NCI-H1417 treated with DMSO at 0.1 percent for 48 hours (cell line): ENCODE measurements at places on chromosomes 13 and 19.

- no peak for DNase-seq
Observed at GRCh38 chr13:48741377-48741776, 87.6 kb downstream of the CYSLTR2 start.

DNA sequence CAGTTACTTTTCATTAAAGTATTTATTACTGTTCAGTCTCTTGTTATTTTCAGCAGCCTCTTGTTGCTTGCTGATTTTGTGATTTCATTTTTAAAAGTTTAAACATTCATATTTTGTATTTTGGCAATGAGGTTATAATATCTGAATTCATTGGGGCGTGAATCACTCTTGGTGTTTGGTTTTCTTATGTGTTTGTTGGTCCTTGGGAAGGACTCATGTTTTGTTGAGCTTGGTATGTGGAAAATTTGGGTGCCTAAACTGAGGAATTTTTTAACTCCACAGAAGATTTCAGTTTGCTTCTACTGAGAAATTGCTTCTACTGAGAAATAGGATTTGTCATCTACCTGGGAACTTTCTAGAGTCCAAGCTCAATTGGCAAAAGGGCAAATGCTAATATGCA lies 38.2 kb downstream of the PDS5B start:
- no peak for DNase-seq

DNA sequence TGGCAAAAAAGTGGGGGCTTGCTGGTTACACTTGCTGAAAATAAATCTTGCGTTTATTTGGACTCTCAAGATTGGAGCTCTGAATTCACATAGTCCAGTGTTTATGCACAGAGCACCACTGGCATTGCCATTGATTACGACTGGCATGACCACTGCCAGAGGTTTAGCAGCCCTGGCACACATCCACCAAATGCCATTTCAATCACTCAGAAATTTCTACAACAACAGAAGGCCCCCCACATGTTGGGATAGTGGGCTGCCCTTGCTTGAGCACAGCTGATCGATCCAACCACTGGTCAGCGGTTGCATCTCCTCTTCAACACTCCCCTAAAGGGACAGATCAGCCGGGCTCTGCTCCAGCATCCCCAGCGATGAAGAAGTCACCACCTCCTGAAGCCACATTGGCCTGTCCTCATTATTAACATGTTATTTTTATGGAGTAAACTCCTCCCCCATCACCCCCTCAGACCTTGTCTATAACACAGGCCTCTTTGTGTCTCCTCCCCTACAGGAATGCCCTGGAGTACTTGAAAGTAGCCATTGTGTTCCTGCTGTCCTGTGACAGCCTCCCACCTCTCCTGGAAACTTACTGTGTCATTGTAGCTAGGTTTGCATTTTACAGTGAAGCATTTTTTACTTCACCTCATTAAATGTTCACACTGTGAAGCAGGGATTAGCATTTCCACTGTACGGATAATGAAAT lies 51.3 kb downstream of the CDADC1 start:
- no peak for DNase-seq

DNA sequence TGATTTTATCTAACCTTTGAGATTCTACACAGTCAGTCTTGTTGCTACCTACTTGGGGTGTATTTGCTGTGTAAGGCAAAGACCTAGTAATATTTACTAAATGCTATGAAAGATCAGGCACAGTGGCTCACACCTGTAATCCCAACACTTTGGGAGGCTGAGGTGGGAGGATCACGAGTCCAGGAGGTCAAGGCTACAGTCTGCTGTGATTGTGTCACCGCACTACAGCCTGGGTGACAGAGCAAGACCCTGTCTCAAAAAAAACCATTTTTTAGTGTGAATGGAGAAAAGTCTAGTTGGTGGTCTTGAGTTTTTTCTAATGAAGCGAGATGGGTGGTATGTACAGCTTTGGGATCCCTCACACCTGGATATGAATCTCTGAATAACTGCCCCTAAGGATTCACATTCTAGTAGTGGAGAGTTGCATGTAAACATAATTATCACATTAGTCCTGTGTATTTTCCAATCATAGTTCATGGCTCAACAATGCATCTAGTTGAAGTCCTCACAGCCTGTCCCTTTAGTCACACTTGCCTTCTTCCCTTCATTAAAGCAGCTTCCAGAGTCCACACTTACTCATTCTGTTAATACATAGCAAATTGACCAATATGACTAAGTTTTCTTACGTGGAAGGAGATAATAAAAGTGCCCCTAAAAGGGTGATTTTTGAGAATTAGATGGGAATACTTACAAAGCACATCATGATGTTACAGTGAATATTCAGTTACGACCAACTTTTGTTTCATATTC lies 7.5 kb downstream of the RPL21 start:
- no peak for DNase-seq

- DNase-seq, result peak; percentile 96
Observed at GRCh38 chr13:75384879-75385707, 96.9 kb downstream of the TBC1D4 start.

DNA sequence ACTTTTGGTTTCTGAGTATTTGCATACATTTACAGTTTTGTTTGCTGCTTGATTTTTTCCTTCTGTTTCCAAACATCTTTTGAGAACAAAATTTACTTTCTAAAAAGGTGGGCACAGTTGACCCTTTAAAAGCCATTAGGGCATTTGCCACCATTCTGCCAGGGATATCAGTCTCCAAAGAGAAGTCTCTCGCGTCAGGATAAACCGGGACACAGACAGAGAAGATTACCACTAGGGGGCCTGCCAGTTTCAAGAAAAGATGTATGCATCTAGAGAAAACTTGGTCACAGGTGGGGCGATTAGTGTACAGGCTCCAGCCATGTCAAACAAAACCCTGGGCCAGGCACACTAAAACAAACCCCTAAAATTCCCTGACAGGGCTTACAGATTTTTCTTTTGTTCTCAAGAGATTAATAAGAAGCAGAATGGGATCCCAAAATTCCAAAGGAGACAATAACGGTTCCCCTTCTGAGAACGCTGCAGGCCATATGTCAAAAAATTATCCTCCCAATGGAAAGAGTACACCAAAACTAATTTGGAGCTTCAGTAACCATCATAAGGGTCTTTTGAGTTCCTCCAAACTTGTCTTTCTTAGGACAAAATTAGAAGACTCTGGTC lies 10.7 kb upstream of the PABPC3 start:
- DNase-seq, result no peak

DNA sequence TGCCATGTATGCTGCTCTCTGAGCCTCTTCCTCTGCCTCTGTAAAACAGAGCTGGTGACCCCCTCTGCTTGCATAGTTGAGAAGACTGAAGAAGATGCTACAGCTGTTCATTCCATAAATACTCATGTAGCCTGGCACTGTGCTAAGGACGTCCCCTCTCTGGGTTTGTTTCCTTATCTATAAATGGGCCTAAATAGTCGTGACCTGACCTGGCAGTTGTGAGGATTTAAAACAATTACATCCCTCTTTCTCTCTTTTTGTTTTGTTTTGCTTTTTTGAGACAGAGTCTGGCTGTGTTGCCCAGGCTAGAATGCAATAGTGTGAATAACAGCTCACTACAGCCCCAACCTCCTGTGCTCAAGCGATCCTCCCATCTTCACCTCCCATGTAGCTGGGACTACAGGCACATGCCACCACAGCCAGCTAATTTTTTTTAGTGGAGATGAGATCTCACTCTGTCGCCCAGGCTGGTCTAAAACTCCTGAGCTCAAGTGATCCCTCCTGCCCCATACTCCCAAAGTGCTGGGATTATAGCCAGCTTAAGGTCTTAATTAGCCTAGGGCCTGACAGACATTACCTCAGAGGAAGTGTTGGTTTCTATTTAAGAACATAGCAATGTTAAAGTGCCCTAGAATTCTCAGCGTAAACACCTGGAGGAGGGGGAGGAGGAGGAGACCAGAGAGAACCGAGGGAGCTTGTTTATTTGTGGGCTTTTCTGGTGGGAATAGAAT lies 4.6 kb downstream of the WDR62 start:
- no peak for DNase-seq

- DNase-seq, result no peak
Observed at GRCh38 chr19:39415111-39416046, 2.9 kb downstream of the PLEKHG2 start.

DNA sequence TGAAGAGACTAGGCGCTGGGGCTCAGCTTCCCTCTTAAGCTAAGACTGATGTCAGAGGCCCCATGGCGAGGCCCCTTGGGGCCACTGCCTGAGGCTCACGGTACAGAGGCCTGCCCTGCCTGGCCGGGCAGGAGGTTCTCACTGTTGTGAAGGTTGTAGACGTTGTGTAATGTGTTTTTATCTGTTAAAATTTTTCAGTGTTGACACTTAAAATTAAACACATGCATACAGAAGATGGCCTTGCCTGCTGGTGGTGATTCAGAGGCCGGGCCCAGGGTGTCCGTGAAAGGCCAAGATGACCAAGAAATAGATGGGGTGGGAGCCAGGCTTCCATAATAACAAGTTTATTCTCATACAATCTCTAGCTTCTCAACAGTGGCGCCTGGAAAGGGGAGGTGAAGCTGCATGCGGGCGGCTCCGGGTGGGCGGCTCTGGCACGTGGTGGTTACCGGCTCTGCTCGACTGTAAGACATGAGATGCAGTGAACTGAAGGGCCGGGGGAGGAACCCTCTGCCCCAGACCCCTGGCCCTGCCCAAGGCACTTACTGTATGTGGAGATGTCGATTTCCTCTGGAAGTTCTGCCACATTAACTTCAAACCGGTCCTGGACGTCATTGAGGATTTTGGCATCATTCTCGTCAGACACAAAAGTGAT lies 10.5 kb downstream of the DDX39A start:
- no peak for DNase-seq

DNA sequence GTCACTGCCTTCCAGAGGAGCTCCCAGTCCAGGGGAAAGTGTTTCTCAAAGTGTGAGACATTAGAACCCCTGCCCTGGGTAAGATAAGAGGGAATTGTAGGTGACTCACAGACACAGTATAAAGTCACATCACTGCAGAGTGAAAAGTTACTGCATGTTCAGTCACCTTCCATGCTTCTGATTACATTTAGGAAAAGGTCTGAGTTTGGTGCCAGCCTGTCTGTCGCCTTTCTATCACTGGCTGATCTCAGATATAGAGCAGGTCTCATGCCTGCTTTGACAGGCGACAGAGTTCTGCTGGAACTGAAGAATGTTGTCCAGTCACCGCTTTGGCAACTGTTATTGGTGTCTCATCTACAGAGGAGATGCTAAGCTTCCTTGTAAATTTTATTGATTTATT lies 1078.6 kb downstream of the UQCRFS1 start:
- no peak for DNase-seq

DNA sequence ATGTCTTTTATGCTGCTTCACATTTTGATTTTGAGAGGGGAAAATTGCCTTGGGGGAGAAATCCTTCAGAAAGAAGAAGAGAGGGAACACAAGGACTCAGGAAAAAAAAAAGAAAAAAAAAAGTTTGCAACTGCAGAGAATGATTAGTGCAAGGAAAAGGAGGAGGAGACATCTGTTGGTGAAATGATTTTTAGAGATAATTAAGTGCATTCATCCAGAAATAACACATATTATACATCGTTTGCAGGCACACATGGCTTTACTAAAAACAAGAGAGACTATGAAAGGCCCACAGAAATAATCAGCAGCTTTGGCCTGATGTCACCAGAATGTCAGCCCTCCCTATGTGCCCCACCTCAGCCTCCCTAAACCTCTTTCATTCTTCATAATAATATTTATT lies 1058.2 kb downstream of the PCDH9 start:
- DNase-seq, result peak; percentile 42

- no peak for DNase-seq
Observed at GRCh38 chr19:51722492-51722891, 1.3 kb downstream of the HAS1 start.

GRCh38 chr13:36520111-36520510 lies 87.8 kb downstream of the CCNA1 start:
- no peak for DNase-seq

- DNase-seq, result peak; percentile 0
Observed at GRCh38 chr19:10000171-10000826, 10.0 kb downstream of the COL5A3 start.

GRCh38 chr13:35888457-35888883 lies 242.7 kb downstream of the DCLK1 start:
- peak; percentile 24 for DNase-seq

GRCh38 chr13:30121666-30122065 lies 185.7 kb downstream of the KATNAL1 start:
- no peak for DNase-seq

DNA sequence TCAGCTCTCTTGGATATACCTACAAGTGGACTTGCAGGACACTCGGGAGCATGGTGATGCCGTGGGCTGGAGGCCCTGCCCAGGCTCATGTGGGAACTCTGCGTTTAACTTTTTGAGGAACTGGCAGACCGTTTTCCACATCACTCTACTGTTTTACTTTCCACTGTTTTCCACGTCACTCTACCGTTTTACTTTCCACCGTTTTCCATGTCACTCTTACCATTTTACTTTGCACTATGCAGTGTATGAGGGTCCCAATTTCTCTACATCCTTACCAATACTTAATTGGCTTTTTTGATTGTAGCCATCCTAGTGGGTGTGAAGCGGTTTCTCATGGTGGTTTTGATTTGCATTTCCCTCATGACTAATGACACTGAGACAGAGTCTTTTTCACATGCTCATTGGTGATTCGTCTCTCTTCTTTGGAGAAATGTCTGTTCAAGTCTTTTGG lies 40.5 kb downstream of the GATAD2A start:
- DNase-seq, result no peak

GRCh38 chr13:102838273-102838672 lies 7.6 kb upstream of the ERCC5 start:
- no peak for DNase-seq
